Fibroblast of the aortic adventitia (primary cell): ENCODE measurements at places on chromosomes 13 and 19. TPM values are rescaled to one million over a fixed set of nuclear protein-coding genes. Genes with fewer than 3 reads are reported as not detected.

The PRTN3 gene
- total RNA-seq: not detected in 2 replicates

The ZNF383 gene
- total RNA-seq: 7.8 and 16.7 TPM in 2 replicates

The GAPDHS gene
- not detected in 2 replicates for total RNA-seq

The FXYD5 gene
- total RNA-seq: 11.5 and 59.8 TPM in 2 replicates

The ZNF836 gene
- 11.3 and 11.8 TPM in 2 replicates for total RNA-seq

The NPAS1 gene
- 0.49 and 2.1 TPM in 2 replicates for total RNA-seq

The WDR87 gene
- not detected in 2 replicates for total RNA-seq

The FRY gene
- 4.3 and 4.9 TPM in 2 replicates for total RNA-seq

The FXYD3 gene
- total RNA-seq: 1.3 TPM in 1 of 2 replicates, not detected in the other

The ERICH6B gene
- not detected in 2 replicates for total RNA-seq

The TBC1D4 gene
- total RNA-seq: 9.5 and 10.2 TPM in 2 replicates

The ATP8A2 gene
- under 0.01 TPM in 1 of 2 replicates, not detected in the other for total RNA-seq

DNA sequence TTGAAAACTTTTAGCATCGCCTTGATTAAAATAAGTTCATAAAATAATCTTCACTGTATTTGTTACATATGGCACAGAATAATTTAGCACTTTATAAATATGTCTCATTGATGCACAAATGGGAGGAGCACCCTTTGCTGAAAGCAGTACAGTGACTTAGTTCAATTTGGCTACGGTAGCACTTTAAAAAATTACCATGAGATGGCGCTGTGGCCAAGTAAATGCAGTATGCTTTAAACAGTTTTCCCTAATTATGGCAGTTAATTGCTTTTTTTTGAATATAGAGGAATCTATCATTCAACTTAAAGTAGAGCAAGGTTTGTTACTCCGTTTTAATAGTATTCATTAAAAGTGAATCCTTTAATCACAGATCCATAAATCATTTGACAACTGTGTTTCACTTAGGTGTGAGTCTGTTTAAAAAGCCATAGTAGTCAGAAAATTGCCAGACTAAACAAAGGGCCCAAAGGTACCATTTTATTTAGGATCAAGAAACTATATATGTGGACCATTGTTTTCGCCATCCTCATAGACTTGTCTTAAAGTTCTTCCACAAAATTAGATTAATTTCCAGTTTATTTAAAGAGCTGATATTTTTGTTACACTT lies 34.7 kb upstream of the ESD start:
- peak; percentile 75 for DNase-seq

- DNase-seq: peak; percentile 64
These were observed 154.4 kb downstream of the EFNB2 start for GRCh38 chr13:106381091-106381490.

DNA sequence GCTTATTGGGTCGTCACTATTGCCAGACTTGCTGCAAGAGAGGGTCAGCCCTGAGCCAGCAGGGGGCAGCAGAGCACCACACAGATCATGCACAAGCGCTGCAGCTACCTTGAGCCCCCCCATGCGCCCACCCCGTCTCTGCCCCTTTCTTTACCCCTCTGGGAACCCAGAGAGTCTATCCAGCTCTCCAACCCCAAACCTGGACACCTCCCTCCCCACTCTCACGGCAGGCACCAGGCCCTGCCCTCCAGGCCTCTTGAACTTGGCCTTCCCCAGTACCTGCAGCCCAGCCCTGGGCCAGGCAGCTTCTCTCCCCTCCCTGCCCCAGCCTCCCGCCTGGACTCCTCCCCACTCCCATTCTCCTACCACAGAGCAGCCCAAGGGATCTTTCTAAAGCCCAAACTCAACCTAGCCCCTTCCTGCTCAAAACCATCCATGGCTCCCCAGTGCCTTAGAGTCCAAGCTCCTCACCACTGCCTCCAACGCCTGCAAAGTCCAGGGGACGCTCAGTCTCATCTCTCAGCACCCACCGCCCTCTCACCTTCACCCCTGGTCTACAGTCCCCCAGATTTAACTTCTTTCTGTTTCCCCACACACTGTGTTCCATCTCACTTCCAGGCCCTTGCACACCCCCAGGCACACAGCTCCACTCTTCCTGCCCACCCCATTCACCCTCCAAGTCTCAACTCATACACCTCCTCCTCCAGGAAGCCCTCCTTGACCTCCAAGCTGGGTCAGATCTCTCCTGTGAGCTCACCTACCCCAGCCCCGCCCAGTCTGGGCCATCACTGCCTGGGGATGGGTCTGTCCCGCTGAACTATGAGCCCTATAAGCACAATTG lies 9.4 kb upstream of the CEACAM16 start:
- DNase-seq: peak; percentile 79

GRCh38 chr13:73989244-73989843 lies 144.9 kb downstream of the KLF12 start:
- no peak for DNase-seq

DNA sequence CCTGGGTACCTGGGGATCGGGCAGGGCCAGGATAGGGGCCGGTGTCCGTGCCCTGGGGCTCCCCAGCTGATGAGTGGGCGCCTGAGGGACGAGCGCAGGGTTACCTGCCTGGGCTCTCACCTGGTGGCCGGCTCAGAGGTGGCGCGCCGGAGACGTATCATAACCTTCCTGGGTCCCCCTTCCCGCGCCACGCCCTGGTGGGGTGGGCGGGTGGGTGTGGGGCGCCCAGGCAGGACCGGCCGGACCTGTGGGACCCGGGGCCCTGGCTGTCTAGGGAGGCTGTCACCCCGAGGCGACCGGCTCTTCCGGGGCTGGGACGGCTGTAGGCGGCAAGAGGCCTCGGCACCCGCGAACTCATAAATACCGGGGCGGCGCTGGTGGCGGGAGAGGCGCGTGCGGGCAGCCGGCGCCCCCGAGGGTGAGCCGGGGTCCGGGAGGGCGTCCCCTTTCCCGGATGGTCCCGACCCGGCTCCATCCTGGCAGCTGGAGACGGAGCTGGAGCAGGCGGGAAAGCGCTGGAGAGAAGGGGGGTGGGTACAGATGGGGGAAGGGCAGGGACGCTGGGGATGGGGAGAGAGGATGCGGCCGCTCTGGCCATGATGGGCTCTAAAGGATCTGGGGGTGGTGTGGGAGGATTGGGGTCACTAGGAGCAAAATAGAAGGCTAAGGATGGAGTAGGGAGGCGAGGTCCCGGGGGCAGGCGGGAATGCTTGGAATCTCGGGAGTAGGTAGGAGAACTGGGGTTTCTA lies at the start of gene ACP7:
TSS of gene ACP7 (plus strand) at position 386 of the 749 bp plus-strand sequence. CDS start 902 bp downstream, outside the sequence.
- no peak for DNase-seq

GRCh38 chr13:112441779-112442310 lies 65.7 kb downstream of the SPACA7 start:
- no peak for DNase-seq

GRCh38 chr13:108496362-108497210 lies 132.8 kb upstream of the MYO16 start:
- DNase-seq: no peak

- peak; percentile 69 for DNase-seq
These were observed 19.0 kb upstream of the SPRY2 start for GRCh38 chr13:80359778-80360452.

DNA sequence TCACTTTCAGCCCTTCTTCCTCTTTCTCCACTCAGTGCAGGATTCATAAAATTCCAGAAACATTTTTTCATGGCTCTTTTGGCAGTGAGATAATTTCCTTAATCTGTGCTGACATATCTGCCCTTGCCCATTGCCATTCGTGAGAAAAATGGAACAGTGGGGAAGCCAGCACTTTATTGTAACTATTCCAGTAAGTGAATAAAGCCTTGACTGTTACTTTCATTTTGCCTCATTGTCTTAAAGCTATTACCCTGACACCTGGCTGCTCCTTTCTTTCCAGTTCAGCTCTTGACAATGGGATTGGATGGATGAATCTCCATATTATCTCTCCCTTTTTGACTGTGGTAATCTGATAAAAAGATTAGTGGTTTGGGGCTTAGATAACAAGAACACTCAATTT lies 1068.1 kb upstream of the PCDH20 start:
- no peak for DNase-seq

DNA sequence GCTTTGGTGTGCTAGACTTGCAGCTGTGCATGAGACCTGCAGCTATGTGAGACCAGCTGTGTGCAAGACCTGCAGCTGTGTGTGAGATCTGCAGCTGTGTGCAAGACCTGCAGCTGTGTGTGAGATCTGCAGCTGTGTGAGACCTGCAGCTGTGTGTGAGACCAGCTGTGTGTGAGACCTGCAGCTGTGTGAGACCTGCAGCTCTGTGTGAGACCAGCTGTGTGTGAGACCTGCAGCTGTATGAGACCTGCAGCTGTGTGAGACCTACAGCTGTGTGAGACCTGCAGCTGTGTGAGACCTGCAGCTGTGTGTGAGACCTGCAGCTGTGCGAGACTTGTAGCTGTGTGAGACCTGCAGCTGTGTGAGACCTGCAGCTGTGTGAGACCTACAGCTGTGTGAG lies 6.7 kb upstream of the DCUN1D2 start:
- DNase-seq: no peak

GRCh38 chr13:39232999-39233398 lies 194.7 kb downstream of the NHLRC3 start:
- no peak for DNase-seq

DNA sequence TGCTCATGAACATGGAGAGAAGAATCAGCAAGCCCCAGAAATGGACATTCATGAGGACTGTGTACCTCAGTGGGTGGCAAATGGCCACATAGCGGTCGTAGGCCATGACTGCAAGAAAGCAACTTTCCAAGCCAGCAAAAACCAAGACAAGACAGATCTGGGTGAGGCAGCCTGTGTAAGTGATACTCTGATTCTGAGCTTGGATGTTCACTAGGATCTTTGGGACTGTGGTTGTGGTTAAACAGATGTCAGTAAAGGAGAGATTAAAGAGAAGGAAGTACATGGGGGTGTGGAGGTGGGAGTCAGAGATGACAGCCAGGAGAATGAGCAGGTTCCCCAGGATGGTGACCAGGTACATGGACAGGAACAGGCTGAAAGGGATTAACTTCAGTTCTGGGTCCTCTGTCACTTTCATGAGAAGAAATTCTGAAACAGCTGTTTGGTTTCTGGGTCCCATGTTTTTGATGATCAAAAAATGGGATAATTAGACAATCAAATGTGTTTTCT lies at the start of gene OR7G1:
TSS of gene OR7G1 (minus strand) at position 457 of the 507 bp plus-strand sequence. CDS start at position 457, 0 bp downstream.
- DNase-seq: no peak

GRCh38 chr19:51386882-51387520 lies 773 bp downstream of the LIM2 start:
- DNase-seq: no peak

GRCh38 chr19:29482855-29483640 lies 42.7 kb upstream of the VSTM2B start:
- no peak for DNase-seq

- DNase-seq: no peak
These were observed 3.2 kb downstream of the GARRE1 start for GRCh38 chr19:34257559-34257924.

DNA sequence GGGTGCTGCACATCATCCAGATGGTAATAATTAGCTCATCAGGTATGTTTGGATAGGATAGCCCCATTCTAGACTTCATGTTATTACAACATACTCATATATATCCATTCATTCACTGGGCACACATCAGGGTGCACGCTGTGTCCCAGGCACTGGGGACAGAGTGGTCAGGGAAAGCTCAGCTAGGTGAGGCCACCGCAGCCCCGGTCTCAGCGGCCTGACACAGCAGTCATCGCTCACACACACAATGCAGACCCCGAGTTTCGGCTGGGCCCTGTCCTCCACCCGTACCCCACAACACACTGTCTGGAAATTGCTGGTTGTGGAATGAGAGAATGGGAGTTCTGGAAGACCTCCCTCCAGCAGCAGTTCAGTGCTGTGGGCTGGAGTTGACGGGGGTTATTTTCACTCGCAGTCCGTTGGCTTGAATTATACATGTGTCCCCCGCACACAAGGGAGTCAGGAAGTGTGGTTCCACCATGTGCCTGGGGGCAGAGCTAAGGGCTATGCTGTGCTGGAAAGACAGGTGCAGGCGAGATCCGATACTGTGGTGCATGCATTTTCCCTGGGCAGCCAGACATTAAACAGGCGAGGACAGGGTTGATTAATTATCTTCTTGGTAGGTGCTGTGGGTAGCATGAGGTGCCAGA lies 257.6 kb downstream of the TEX29 start:
- DNase-seq: no peak

DNA sequence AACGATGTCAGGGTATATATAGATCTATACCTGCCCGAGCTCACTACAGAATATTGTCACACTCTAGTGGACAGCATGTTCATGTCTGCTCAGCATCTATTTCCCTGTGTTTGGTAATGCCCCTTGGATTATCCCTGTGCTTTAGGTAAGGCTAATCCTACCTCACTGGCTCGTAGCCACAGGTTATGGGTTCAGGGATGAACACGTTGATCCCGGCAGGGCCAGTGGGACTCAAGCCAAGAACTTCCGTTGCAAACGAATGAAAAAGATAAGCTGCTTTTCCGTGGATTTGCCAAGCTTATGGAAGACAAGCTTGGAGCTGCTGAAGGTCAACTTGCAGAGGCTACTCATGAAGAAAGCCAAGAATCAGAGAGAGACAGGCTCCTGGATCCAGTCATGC lies 400.0 kb upstream of the TSHZ3 start:
- no peak for DNase-seq

DNA sequence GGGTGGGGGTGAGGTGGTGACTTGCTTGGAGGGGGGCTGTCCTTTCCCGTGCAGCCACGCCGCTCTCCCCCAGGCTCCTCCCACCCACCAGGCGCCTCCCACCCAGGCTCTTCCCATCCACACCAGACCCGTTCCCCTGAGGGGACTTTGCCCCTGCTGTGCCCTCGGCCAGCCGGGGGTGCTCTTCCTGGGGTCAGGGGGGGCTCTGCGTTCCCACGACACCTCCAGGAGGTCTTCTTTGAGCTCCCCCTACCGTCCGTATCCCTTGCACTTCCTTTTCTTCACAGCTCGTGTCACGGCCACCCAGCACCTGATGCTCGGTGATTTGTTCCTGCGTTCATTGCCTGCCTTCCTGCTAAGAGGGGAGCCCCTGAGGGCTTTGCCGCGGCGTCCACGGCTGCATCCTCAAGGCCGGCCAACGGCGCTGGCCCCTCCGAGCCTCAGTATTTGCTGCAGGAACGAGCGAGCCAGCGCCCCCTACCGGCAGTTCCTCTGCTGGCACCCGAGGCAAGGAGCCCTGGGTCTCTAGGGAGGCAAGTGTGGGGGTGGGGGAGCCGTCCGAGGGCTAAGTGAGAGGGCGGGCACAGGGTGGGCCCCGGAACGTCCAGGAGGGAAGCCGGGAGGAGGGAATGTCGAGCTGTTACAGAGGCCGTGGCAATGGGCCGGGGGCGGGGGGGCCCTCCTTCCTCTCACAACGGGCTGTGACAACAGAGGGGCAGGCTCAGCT lies 11.8 kb downstream of the LRRC4B start:
- peak; percentile 58 for DNase-seq

DNA sequence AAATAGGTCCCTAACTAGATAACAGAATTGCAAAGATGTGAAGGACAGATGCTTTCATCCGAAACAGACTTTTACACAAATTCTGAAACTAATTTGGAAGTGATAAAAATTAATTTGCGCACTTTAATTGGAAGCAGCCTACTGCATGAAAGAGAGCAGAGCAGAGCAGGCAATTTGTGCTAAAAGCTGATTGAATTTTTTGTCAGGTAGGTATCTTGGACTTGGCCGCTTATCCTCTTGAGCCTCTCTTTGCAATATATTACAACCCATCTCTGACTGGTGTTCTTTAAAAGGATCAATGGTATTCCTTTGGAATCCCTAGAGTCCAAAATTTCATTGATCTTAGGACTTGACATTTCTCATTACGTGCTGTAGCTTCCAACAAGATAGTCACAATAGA lies 183.3 kb upstream of the MAB21L1 start:
- no peak for DNase-seq
